RPMI7951 (cell line): ENCODE measurements at places on chromosomes 2 and 18. TPM values are rescaled to one million over a fixed set of nuclear protein-coding genes. Genes with fewer than 3 reads are reported as not detected.

DNA sequence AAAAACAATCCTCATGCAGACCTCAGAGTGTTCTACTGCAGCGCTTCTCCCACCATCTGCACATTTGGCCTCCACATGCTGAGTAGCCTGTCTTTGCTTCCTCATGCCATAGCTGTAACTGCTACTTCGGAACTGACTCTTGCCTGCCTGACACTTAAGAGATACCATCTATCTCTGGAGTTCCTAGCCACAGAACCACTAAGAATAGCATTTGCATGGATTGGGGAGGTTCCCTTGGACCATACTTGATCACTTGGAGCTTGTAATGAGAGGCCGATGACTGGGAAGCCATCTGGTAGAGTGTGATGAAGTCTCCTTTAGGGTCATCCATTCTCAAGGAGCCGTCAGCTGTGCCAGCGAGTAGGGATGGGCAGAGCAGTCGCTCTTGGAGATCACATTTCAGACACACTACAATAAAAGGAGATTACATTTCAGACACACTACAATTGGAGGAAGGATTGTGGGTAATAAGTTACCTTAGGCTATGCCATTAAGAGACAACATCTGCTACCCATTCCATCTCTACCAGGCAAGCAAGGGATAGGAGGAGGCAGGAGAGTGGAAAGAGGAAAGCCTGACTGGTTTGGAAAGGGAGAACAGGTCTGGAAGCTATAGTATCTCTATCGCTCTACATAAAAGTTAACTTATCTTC, 21.8 kb downstream of the DOK1 start:
- peak; percentile 81 for DNase-seq

LRRC30 gene
- total RNA-seq: not detected in 2 replicates

EMX1 gene
- not detected in 2 replicates for total RNA-seq

DNA sequence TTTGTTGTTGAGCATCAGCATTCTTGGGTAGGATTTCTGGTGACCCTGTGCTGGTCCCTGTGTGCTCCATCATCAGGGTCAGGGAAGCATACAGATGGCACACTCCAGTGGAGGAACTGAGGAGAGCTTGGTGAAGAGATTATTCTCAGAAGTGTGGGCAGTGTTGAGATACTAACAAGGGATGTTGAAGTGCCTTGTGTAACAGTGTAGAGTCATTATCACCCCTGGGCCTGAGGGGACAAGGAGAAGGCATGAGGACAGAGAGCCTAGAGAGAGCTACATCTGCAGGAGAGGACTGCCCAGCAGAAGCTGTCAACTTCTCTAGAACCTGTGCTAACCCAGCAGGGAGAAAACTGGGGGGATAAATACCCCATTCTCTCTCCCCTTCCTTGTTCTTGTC, 189.0 kb downstream of the PLCL1 start:
- DNase-seq: no peak

- DNase-seq: no peak
Measured at GRCh38 chr2:127857265-127857808, 618 bp downstream of the POLR2D start.

GRCh38 chr18:77063260-77063659, 69.3 kb downstream of the MBP start:
- peak; percentile 75 for DNase-seq

GRCh38 chr2:106563195-106563594, 76.0 kb downstream of the CD8B2 start:
- no peak for DNase-seq

FIGN gene
- total RNA-seq: 5.3 and 5.8 TPM in 2 replicates

WDR33 gene
- 27.6 and 27.8 TPM in 2 replicates for total RNA-seq

DNA sequence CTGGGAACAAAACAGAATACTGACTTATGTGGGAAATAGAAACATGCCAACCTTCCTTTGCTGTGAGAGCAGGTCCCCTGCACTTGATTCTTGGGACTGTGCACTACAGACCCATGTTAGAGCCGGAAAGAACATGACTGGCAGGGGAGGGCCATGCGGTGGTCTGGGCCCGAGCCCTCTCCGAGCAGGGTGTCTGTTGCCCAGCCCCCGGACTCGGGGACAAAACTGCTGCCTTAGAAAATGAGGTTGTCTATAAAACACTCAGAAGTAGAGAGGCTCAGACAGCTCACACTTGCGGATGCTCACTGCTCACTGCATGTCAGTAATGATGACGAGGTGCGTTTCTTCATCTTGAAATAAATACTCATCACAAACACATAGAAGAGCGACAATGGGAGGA, 270.7 kb upstream of the HDAC4 start:
- no peak for DNase-seq

DNA sequence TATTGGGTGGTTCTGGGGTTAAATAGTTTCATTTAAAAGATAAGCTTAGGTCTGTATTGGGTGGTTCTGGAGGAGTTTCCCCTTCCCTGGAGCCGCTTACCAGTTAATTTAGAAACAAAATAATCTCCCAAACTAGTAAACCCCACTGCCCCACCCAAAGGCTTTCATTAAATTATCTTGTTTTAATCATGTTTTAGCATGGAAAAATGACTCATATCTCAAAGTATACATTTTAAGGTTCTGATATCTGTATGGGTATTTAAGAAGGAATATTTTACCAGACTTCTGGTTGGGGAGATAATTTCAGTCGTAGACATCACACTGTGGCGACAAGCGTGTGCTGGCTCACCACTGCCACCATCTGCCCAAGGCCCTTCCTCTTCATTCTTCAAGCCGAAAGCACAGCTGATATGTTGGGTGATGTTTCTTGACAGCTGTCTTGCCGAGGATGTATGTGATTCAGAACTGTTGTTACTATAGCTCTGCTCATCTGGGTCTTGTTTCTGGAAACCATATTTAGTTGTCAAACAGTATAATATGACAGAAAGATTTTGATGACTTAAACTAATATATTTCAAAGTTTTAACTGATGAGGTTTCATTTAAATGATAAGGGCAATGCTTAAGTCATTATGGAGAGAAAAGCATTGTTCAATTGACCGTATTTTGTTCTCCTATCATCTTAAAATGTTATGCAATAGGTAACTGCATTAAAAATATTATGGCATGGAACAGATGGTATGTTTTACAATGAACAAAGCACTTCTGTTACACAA, 5.1 kb downstream of the FIGLA start:
- peak; percentile 46 for DNase-seq

ZEB2 gene
- 24.0 and 32.3 TPM in 2 replicates for total RNA-seq

DNA sequence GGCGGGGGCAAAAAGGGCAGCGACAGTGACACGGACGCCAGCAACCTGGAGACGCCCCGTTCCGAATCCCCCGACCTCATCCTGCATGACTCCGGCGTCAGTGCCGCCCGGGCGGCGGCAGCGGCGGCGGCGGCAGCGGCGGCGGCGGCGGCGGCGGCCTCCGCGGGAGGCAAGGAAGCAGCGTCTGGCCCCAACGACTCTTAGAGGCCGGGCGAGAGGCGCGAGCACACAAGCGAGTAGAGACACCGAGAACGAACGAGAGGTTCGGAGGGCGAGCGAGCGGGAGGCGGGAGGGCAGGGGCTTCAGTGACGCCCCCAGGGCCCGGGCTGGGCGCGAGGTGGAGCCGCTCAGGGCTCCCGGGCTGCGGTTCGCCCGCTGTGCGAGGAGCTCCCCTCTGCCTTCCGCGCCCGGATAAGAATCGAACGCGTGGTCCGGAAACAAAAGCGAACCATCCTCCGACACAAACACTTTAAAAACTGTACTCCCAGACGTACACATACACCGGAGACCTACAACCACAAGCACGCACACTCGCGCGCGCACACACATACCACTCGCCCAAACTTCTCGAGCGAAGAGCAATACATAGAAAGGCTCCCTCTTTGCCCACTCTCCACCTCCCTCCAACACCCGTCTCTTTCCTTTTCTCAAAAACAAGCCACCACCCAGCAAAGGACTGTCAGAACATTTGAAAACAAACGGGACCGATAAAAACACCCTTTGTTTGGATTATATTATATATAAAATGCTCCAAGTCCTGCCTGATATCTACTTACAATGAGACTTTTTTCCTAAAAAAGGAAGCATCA, 2.8 kb downstream of the SP9 start:
- DNase-seq: peak; percentile 37

- no peak for DNase-seq
Measured at GRCh38 chr2:20676353-20677215, 9.6 kb downstream of the GDF7 start.

DNA sequence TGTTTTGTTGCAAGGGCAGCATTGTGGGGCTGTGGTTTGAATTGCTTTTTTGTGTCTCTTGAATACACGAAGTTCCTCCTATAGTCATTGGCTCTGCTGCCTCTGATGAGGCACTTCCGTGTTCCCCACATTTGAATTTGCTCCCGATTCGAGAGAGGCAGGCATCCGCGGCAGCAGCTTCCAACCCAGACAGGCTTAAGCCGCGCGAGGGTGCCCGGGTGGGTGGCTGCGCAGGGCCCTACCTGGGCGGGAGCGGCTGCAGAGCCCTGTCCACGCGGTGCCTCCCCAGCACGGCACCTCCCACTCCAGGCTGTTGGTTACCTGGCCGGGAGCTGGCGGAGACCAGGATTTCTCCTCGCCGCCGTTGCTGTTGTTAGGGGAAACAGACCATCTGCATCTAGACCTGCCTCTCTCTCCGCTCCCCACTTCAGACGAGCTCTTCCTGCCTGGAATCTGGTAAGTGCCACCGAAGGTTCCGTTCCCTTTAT, 151.3 kb downstream of the NEDD4L start:
- no peak for DNase-seq

DNA sequence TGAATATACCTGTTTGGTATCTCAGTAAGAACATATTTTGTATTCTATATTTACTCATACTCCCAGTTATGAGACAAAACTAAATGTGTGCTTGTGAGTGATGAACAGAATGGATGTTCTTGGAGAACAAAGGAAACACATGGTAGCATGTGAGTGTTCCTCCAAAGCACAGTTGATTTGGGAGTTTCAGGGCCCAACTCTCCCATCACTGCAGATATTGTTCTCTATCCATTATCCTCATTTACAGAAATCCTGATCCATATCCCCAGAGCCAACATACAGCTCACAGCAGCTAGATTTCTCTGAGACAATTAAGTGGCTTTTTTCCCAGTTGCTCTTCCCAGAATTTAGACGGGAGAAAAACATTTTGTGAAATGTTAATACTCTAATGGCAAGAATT, 75.6 kb upstream of the MAPRE2 start:
- no peak for DNase-seq

- peak; percentile 53 for DNase-seq
Measured at GRCh38 chr2:210558708-210559107, 2.3 kb downstream of the CPS1 start.

ST8SIA3 gene
- total RNA-seq: not detected in 2 replicates

DNA sequence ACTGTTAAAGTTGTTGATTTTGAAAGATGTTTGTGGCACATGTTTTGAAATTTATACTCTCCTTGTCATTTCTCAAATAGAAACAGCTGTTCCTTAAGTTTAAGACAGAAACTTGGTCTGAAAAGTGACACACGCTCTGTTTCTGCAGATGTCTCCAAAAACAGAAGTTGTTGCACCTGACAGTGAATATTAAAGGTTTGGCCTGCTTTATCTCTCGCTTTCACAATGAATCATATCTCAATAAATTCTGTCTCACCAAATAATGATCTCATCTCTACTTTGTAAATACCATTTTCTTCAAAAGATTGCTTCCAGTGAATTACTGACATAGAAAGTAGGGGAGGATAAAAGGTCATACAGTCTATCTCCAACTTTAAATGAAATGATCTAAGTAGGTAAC, 294.9 kb upstream of the SYT4 start:
- no peak for DNase-seq
